ENCODE measurements at places on chromosomes 16 and 17.

GRCh38 chr17:77445760-77446532 is 305.2 kb downstream of the SEC14L1 start:
- DNase-seq = no peak

DNA sequence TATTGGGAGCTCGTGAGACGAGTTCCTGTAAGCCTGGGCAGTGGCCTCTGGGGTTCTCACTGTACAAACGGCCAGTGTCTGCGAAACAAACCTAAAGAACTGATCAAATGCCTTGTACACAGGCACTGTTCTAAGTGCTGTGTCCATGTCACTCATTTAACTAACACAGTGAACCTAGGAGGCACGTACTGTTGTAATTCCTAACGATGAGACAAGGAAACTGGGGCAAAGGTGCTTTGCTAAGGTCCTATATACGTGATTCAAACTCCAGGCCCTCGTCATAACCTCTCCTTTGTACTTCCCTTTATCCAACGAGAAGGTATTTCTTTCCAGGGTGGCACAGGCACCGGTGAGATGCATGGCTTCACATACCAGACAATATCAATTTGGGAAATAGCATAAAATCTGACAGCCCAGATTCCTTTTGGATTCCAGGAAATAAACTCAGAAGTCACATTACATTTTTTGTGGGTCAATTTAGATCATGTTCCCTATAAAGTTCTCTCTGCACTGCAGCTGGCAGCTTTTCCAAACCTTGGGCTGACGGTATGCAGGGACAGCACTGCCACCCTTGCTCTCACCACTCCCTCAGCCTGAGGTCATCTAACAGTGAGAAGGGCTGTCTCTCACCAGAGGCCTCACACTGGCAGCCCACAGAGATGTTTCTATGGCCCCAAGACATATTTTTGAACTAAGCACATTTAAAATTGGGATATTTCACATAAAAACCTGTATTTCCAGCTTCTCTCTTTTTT is 18.3 kb downstream of the GLYR1 start:
- DNase-seq = no peak

- no peak for DNase-seq
Measured at GRCh38 chr16:51550800-51551347, 399.8 kb upstream of the SALL1 start.

DNA sequence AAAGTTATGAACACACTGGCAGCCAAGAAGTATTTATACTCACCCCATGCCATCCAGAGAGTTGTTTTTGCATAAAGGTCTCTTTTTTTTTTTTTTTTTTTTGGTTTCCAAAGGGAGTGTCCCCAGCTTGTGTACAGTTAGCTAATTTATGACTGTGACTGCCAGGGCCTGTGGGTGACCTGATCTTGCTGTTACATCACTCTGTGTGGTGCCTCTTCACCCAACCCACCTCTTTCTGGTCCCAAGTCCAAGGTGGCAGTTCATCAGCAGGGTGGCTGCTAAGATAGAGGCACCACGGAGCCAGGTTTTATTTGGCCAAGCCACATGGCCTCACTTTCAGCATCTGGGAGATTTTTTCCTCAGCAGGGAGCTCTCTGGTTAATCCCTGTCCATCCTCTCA is at the start of gene NOS2:
Gene NOS2 (minus strand): TSS at position 8 of the 400 bp plus-strand sequence. CDS start 1,720 bp downstream, outside the sequence.
- DNase-seq = no peak

GRCh38 chr17:51275381-51275780 is 15.0 kb downstream of the UTP18 start:
- no peak for DNase-seq

GRCh38 chr17:28982131-28982793 is 23.6 kb downstream of the SEZ6 start:
- no peak for DNase-seq
